Stimulated activated CD4-positive, alpha-beta T cell treated with anti-CD3 and anti-CD28 coated beads, TNF-alpha, amount 100 ng/mL, for 24 hours (primary cell): ENCODE measurements at places on chromosomes 2 and 18.

DNA sequence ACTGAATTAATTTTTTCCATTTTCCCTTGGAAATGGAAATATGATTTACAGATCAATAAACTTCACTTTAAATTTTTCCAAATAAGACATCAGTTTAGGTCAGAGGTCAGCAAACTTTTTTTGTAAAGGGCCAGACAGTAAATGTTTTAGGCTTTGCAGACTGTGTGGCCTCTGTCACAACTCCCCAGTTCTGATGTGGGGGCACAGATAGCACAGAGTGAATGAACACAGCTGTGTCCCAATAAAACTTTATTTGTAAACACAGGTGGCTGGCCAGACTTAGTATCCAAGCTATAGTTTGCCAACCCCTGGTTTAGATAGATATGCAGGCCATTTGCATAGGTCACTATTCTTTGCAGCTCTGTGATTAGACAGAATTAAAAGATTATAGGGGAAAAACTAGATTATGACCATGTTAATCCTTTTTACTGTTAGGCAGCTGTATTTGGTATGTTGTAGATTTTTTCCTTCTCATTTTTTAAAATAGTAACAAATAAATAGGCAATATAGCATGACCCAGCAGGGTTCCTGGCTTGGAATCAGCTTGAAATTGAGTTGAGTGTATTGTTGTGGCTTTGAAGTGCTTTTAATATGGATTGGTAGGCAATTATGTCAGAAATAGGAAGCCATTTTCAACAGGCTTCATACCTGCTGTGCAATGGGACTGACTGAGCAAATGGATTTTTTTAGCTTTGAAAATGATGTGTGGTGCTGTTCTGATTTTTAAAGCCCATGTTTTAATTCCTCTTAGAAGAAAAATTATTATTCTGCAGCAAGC lies 59.7 kb downstream of the WDSUB1 start:
- DNase-seq = no peak

- DNase-seq = no peak
Measured at GRCh38 chr2:128505150-128505490, 186.5 kb upstream of the HS6ST1 start.

DNA sequence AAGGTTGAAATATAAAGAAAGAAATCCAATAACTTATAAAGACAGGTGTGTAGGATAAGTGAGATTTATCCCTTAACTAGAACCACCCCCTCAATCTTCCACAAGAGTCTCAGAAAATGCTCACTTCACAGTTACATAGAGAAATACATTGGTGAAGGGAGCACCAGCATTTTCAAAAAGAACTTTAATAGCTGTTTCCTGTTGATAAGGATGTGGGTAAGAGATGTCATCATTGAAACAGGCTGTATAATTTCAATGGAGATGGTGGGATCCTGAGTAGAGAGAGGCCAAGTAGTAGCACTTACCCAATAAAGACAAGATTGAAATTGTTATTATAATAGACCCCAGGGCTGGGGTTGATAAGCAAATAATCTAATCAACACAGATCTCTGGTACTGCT lies 162.2 kb upstream of the TACR1 start:
- no peak for DNase-seq

DNA sequence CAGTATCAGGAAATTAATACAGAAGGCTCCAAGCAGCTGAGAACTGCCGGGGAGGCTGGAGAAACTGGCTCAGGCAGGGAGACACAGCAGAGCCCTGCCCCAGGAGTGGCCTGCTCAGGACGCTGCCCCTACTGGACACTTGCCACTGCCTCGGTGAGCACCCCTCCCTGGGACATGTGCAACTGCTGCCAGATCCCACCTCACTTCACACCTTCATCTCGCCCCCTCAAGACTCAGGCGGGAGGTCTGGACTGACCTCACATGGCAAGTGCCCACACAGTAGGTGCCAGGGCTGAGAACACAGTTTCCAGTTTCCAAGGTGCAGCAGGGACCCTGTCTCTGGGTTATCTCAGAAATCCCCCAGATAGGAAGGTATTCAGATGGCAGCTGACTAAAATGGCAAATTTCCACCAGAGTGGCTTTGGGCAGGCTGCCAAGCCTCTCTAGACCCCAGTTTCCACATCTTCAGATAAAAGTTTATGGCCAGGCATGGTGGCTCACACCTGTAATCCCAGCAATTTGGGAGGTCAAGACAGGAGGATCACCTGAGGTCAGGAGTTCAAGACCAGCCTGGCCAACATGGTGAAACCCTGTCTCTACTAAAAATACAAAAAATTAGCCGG lies 33.7 kb upstream of the LBH start:
- no peak for DNase-seq

DNA sequence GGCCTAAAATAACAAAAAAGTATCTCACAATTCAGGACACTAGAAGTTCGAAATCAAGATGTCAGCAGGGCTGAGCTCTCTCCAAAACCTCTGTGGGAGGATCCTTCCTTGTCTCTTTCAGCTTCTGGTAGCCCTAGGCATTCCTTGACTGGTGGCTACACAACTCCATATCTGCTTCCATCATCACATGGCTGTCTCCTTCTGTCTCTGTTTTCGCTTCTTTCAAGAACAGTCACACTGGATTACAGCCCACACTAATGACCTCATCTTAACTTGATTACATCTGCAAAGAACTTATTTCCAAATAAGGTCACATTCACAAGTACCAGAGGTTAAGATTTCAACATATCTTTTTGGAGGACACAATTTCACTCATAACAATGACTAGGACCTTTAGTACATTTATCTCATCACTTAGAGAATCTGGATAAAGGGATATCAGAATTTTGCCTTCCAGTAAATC lies 275.2 kb downstream of the IRS1 start:
- no peak for DNase-seq

DNA sequence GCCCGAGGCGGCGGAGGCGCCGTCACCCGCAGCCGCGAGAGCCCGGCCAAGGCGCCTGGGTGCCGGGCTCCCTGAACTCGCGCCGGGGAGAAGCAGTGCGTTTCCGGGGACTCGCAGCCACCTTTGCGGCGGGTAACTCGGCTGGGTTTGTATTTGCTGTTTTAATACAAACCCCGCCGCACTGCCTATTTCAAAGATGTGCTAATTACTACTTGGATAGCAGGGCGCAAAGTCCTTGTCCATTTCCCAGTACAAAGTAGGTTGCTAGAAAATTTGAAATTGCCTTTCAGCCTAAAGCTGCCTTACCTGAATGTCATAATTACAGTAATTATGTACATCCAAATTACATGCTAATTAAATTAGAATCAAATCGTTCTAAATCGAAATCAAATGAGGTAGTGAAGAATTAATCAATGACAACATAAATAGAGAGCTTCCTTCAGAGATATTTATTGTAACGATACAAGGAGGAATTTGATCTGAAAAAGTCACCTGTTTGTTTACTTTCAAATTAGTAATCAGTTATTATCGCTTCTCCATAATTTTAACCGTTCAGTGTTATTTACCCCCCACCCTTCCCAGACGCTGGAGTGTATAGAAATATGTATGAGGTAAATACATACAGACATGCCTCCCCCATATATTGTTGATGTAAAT lies 8.1 kb downstream of the SP9 start:
- DNase-seq = no peak

GRCh38 chr2:100113990-100114433 lies 28.4 kb downstream of the AFF3 start:
- no peak for DNase-seq

GRCh38 chr2:181656450-181657291 lies at the start of gene CERKL:
CERKL (minus strand) TSS chr2:181657105; CDS start chr2:181657006, 99 bp downstream.
- DNase-seq = no peak
